ENCODE measurements at places on chromosomes 1 and 21.

DNA sequence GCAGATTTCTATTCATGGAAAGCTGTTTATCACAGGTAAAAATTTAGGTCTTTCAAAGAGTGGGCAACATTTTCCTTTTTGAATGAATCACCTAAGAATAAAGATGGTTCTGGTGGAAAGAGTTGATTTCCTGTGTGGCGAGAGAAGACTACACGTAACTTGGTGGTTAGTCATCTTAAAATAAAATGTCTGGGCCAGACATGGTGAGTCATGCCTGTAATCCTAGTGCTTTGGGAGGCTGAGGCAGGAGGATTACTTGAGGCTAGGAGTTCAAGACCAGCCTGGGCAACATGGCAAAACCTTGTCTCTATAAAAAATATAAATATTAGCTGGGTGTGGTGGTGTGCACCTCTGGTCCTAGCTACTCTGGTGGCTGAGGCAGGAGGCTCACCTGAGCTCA is 65.7 kb downstream of the DISP1 start:
- no peak for DNase-seq

- no peak for DNase-seq
Measured at GRCh38 chr21:45917241-45917640, 64.3 kb upstream of the COL6A1 start.

DNA sequence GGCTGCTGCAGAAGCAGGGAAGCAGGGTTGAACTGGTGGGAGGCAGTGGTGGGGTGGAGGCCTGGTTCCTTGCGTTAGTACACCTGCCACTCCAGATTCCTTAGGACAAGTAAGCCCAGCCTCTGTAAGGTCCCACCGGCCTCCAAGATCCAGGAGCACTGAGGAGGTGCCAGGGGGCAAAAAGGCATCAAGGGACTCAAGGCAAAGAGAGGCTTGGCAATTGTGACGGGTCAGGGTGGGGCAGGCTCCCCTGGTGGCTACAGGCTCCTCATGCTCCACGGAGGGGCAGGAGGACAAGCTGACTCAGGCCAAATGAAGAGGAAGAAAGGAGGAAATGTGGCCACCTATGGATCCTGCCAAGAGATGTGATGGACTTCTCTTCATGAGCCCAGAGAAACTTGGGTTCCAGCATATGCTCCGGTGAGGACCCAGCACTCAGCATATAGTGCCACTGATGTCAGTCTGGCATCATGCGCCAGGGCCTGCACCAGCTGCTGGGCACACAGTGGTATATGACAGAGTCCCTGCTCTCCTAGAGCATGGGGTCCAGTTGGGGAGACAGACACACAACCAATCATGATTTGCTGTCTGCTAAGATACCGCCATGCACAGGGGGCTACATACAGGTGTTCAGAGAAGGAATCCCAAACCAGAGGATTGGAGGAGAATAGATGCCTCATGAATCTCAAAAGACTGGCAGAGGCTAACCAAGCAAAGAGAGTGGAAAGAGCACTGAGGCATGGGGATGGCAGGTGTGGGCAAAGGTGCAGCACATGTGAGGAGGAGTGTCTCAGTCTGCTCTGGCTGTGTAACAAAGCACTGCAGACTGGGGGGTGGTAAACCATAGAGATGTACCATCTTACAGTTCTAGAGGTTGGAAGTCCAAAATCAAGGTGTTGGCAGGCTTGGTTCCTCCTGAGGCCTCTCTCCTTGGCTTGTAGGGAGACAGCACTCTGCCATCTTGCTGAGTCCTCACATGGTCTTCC is 249.7 kb downstream of the RHOU start:
- no peak for DNase-seq

- no peak for DNase-seq
Measured at GRCh38 chr1:229019663-229020271, 251.1 kb upstream of the RAB4A start.

- no peak for DNase-seq
Measured at GRCh38 chr1:25197235-25197975, 34.9 kb downstream of the SYF2 start.

DNA sequence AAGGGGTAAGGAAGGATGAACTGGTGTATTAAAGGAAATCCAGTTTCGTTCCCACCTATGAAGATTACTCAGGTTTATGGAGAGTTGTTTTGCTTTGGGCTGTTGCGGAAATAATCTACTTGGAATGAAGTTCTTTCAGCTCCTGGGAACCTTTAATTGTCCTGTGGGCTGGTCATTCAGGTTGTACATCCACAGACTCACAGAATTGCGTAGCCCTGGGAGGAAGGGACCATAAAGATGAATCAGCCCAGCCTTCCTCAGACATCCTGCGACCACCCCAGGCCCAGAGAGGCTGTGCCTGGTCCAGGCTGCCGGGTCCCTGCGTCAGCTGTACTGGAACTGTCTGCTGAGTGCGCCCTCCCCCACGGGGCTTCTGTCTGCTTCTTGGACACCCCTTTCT is 72.7 kb downstream of the GALNT2 start:
- DNase-seq = no peak

DNA sequence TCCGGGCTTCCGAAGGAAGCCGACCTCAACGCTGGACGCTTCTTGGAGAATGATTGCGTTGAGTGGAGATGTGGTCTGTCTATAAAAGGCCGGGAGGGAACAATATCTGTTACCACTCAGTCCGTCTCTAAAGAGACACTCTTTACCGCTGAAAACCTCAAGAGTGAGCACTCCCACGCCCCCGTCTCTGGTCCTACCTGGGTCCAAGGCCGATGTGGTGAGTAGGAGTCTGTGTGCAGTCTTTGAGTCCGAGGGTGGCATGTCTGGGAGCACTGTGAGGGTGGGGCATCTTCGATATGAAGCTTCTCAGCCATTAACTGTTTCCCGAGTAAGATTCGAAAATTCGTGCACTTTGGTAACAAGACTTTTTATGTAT is 576 bp downstream of the ZFP69 start:
- DNase-seq = no peak

DNA sequence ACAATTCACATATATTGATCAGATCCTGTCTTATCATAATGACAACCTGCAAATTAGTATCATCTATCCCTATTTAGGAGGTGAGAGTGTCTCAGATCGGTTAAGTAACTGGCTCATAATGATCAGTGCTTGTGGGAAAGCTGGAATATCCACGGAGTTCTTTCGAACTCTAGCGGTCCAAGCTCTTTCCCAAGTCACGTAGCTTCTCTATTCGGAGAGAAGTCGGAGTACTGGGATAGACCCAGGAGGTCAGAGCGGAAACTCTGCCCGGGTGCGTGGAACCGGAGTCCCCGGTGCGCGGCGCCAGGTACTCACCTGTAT is 339 bp downstream of the PTGS2 start:
- no peak for DNase-seq

DNA sequence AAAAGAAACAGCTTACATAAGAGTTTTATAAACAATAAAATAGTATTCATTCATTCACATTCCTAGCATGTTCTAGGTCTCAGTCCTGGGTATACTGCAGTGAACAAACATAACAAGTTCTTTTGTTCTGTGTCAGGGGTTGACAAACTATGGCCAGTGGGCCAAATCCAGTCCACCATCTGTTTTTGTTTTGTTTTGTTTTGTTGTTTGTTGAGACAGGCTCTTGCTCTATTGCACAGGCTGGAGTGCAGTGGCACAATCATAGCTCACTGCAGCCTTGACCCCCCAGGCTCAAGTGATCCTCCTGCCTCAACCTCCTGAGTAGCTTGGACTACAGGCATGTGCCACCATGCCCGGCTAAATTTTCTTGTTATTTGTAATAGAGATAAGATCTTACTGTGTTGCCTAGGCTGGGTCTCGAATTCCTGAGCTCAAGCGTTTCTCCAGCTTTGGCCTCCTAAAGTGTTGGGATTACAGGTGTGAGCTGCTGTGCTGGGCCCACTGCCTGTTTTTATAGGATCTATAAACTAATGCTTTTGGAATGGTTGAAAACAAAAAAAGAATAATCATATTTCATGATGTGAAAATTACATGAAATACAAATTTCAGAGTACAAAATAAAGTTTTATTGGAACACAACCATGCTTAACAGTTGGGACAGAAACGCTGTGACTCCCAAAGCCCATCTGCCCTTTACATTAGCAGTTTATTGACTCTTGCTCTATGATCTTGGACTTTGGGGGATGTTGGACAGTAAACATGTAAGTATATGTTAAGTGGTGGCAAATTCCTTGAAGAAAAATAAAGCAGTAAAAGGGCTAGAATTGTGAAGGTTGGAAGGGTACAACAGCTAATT is 17.9 kb downstream of the CAPZA1 start:
- DNase-seq = no peak

DNA sequence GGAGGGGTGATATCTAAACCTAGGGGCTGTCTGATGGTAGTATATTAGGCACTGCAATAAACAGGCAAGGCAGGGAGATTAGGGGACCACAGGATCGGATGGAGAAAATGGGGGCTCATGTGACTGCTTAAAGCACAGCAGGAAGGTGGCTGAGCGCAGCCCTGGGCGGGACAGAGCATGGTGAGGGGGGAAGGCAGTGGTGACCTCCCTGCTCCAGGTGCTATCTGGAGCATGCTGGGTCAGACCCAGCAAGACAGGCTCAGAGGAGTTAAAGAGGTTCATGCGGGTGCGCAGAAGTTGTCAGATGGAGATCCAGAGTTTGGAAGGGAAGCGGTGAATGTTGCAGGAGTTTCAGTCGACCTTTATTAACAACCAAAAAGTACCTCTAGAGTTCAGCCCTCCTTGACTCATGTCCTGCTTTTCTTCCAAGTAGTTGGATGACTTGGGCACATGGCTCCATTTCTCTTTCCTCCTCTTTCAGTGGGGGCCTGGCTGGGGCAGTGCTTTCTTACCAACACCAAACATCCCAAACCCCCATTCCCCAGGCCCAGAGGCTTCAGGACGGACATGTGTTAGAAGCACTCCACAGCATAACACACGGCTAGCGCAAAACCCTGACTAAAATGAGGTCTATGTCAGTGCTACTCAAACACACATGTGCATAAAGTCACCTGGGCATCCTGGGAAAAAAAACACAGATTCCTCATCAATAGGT is 41.5 kb downstream of the CAPN9 start:
- DNase-seq = no peak

DNA sequence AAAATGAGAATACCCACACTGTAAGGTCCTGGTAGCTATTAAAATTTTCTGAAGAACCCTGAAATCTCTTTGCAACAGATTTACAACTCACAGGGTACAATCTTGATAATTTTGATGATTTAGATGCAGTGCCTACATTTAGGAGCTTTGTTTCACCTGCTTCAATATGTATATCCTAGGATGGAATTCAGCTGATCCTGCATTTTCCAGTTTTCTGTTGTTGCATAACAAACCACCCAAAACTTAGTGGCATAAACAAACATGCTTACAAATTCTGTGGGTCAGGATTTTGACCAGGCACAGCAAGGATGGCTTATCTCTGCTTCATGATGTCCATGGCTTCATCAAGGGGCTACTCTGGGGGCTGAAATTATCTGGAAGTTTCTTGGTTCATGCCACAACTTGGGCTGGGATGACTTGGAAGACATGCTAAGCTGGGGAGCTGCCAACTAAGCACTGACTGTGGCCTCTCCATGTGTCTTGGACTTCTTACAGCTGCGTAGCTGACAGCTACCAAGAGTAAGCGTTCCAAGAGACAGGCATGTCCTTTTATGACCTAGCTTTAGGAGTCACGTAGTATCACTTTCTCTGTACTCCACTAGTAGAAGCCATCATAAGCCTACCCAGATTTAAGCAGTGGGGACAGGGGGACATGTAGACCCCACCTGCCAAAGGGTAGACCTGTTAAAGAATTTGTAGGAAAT is 108.5 kb downstream of the CACHD1 start:
- no peak for DNase-seq

Measured in activated naive CD8-positive, alpha-beta T cell treated with anti-CD3 and anti-CD28 coated beads, Interleukin-2, amount 50 U/mL, for 16 hours (primary cell).